Ascending aorta (tissue), 2 donors: ENCODE measurements at places on chromosomes 7 and 10. TPM values are rescaled to one million over a fixed set of nuclear protein-coding genes. Genes with fewer than 3 reads are reported as not detected.

DNA sequence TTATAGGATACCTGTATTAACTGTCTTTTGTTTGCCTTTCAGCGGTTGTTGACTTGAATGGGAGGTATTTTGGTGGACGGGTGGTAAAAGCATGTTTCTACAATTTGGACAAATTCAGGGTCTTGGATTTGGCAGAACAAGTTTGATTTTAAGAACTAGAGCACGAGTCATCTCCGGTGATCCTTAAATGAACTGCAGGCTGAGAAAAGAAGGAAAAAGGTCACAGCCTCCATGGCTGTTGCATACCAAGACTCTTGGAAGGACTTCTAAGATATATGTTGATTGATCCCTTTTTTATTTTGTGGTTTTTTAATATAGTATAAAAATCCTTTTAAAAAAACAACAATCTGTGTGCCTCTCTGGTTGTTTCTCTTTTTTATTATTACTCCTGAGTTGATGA lies 26.6 kb downstream of the RBM17 start:
- no peak for DNase-seq

GRCh38 chr10:7857262-7857661 lies 39.0 kb downstream of the TAF3 start:
- no peak for DNase-seq

DNA sequence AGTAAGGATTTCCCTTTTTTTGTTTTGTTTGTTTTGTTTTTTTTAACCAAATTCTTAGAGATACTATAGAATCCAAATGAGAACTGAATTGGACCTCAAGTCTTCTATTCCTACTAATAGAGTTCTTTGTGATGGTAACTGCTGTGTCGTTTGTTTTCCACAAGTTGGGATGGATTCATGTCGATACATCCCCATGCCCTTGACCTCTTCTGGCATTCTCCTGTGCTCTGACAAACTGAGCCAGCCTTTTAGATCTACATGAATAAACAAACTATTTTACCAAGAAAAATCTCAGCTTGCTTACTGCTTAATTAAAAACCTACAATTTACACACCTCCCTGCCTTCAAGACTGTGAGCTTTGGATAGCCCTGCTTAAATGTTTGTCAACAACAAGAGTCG lies 3.9 kb downstream of the ZNF22 start:
- no peak for DNase-seq

DNA sequence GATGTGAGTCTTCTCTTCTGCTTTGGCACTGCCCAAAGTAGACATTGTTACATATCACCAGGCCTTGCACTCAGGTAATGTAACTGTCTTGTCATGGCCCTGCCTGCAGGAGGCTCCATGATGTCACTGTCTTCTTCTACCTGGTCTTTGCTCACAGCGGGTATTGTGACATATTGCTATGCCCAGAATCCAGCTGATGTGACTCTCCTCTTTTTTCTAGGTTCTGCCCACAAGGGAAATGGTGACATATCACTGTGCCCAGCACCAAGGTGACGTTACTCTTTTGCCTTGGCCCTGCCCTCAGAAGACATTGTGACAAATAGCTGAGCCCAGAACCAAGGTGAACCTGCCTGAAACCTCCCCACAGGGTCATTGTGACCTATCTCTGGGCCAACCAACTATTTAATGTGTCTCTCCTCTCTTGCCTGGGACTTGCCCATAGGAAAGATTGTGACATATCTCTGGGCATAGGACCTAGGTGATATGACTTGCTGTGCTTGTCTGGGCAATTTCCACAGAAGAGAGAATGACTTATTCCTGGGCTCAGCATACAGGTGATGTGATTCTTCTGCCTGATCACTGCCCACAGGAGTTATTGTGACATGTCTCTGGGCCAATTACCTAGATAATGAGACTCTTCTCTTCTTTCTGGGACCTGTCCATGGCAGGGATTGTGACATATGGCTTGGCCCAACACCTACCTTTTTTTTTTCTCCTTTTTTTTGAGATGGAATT lies 26.5 kb upstream of the ZNF107 start:
- no peak for DNase-seq

- DNase-seq: no peak
Measured at GRCh38 chr10:5512881-5513612, 11.7 kb upstream of the CALML3 start.

DNA sequence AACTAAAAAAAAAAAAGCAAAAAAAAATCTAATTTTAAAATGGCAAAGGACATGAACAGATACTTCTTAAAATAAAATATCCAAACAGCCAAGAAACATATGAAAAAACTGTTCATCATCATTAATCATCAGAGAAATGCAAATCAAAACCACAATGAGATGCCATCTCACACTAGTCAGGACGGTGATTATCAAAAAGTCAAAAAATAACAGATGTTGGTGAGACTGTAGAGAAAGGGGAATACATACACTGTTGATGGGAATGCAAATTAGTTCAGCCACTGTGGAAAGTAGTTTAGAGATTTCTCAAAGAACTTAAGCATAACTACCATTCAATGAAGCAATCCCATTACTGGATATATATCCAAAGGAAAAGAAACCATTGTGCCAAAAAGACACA lies 30.2 kb downstream of the COBL start:
- no peak for DNase-seq

DNA sequence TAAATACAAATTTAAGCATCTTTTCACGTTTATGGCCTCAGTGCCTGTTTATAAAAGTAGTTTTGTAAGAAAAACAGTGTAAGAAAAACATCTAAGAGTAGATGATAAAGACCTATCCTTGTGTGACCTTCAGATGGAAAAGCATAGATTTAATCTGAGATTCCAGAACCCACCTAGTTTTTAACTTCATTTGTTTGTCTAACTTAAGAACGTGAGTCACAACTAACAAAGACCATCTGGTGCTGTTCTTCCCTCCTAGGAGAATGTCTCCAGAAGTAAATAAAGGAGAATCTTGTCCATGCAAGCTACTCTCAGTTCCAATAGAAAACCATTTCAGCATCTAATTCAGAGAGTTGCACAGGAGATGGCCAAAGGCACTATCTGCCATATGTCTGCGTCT lies 265.4 kb upstream of the C7orf33 start:
- DNase-seq: no peak

GRCh38 chr10:19816411-19817230 lies at the start of gene PLXDC2:
Gene PLXDC2, plus strand, starts transcription at chr10:19816432.
- DNase-seq: peak; percentile 79

GRCh38 chr7:18116661-18117060 lies 89.0 kb upstream of the PRPS1L1 start:
- no peak for DNase-seq

GRCh38 chr10:26781797-26782196 lies 79.0 kb downstream of the ABI1 start:
- no peak for DNase-seq

GRCh38 chr10:88461426-88461825 lies 121.7 kb downstream of the RNLS start:
- DNase-seq: no peak

DNA sequence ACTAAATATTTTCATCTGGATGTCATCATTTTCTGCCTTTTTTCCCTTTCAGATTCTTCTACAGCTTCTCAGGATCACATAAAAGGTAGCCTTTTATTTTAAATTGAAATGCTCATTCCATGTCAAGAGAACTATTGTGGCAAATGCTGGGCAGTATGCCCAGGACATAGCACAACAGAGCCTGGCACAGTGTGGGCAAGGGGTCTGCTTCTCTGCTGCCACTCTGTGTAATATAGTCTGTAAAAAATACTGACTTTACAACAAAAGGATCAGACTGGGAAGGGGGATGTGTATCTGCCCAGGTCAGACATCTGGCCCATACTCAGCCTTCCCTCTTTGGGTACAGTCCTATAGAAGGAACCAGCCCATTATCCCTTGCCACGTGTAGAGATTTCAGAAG lies 62.7 kb downstream of the CUZD1 start:
- no peak for DNase-seq

DNA sequence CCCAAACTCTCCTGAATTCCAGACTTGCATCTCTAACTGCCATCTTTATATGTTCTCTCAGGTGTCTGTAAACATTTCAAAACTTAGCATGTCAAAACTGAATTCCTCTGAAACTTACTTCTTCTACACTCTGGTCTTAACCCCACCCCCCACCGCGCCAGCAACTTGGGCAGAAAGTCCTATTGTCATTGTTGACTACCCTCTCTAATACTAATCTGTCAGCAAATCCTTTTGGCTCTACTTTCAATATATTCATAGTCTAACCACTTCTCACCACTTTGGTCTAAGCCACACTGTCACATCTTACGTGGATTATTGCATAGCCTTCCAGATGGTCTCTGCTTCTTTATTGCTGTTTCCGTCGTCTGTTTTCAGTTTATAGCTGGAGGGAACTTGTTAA lies 86.6 kb downstream of the AHCYL2 start:
- DNase-seq: no peak

GRCh38 chr7:104018425-104018824 lies 29.0 kb upstream of the RELN start:
- no peak for DNase-seq

GRCh38 chr7:82067628-82068264 lies 297.9 kb upstream of the HGF start:
- no peak for DNase-seq

DNA sequence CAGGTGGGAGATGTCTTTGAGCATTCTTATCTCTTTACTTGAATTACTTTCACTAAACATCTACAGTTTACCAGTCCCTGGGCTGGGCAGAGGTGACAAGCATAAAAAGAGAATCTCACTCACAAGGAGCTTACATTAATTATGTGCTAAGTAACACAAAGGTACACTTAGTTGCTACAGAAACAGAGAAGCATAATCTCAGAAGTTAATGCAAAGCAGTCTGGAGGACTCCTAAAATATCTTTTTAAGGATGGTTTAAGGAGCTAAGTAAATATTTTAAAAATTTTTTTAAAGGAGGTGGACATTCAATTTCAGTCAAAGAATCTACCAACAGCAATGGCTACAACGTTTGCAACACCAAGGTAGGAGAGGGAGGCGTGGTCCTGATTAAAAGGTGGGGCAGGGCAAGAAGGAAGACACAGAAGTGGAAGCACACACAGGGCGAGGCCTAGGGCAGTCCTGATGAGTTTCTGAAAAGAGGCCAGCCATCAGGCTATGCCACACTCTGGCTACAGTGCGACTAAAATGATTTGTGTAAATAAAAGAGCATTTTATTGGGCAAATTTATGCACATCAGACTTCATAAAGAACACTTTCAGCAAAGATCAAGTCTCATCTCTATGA lies 5.3 kb downstream of the LARP4B start:
- no peak for DNase-seq

DNA sequence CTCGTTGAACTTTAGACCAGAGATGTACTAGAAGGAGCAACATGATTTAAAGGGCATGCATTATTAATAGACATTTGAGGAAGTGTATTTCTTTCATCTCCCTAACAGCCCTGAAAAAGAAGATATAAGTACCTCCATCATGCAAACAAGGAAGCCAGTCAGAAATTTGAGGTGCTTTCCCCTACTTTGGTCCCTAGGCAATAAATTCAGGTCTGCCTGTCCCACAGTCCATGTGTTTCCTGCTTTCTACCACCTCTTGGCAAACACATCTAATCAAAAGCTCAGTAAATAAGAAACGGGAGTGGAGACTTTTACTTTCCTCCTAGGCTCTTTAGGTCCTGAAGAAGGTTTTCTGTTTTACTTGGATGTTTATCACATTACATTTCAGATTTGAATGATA lies 5.2 kb upstream of the SEMA3C start:
- DNase-seq: no peak

DNA sequence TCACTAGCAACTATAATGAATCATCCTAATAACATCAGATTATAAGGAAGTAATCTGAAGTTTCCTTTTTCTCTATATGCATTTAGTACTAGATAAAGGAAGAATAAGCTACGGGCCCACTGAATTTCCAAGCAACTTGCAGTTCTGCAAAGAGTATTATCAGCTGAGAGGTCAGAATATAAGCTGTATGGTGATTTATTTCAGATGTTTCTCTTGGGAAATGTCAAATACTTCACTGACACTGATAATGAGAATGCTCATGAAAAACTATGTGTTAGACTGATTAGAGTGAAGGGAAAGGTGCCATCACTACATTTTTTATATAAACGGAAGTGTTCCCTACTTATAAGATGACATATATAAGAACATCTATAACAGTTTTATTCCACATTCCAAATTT lies 251.2 kb upstream of the HGF start:
- DNase-seq: no peak

GRCh38 chr7:30464231-30464671 lies 14.3 kb downstream of the NOD1 start:
- DNase-seq: no peak

DNA sequence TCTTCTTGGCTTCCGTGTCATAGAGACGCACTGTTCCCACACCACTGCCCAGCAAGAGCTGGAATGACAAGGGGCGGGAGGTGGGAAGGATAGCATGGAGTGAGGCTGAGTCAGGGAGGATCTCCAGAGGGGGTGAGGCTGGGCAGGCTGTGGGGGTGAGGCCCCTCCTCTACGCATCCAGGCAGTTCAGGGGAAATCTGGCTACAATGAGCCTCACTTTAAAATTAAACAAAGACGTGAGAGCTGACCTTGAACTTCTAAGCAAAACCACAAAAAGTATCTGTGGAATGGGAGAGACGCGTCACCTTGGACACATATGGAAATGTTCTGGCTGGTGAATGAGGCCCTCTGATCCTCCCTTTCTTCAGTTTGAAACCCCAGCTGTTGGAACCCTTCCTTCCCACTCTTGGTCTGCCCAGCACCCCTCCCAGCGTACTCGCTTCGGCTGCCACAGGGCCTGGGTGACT lies 17.7 kb downstream of the WDR91 start:
- no peak for DNase-seq

GRCh38 chr7:2687881-2688318 lies at the start of gene AMZ1:
Gene AMZ1, plus strand, starts transcription at chr7:2688202. Its CDS starts 12,250 bp downstream, at chr7:2700452.
- no peak for DNase-seq

GRCh38 chr7:26538689-26539088 lies 247.0 kb downstream of the SNX10 start:
- DNase-seq: no peak

- no peak for DNase-seq
Measured at GRCh38 chr10:43923328-43923727, 274.6 kb upstream of the ZNF32 start.

- DNase-seq: no peak
Measured at GRCh38 chr10:102919246-102919959, 1.3 kb downstream of the CNNM2 start.

CUZD1 gene
- total RNA-seq: not detected

FBH1 gene
- total RNA-seq: 43.0 TPM

SYT15 gene
- 50.9 TPM for total RNA-seq

LIPF gene
- 7.1 TPM for total RNA-seq

ENO4 gene
- total RNA-seq: not detected

TSPAN15 gene
- 31.9 TPM for total RNA-seq

SMARCD3 gene
- 105 TPM for total RNA-seq

BMPER gene
- not detected for total RNA-seq

PLPP4 gene
- not detected for total RNA-seq

IMMP2L gene
- total RNA-seq: 143 TPM

LARP4B gene
- 31.6 TPM for total RNA-seq

FEZF1 gene
- total RNA-seq: not detected

TMEM130 gene
- total RNA-seq: 33.6 TPM

SLC26A3 gene
- total RNA-seq: 0.11 TPM

AGR2 gene
- not detected for total RNA-seq

TCERG1L gene
- not detected for total RNA-seq

SEMA3A gene
- total RNA-seq: 0.75 TPM

SLC39A12 gene
- total RNA-seq: not detected
